Activated effector memory CD4-positive, alpha-beta T cell treated with Interleukin-2 at 50 U/mL for 16 hours (primary cell): ENCODE measurements at places on chromosomes 16 and 17.

DNA sequence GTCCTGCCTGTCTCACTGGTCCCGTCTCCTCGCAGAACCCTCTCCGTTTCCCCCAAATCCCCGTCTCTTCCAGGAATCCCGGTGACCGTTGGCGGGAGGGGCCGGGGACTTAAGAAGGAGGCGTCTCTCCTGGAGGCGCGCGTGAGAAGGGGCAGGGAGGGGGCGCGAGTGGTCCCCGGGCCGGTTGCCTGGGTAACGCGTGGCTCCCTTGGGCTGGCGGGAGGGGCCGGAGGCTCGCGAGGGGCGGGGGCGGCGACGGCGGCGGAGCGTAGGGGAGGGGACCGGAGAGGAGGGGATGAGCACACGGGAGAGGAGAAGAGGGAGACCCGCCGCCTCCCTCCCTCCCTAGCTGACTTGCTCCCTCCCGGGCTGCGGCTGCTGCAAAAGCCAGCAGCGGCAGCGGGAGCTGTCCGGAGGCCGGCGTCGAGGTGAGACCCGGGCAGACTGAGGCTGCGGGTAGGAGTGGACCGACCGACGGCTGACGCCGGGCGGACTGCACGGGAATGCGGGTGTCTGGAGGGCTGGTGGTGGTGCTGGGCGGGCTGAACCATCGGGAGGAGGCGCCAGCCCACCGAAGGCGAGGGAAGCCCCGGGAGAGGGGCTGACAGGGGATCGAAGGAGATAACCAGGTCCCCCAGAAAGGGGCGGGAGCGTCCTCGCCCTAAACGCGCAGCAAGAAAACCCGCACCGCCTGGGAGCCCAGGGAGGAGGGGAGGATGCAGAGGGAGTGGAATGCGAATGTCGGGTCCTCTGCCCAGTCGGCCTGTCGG is at the start of gene PRRT2:
Gene PRRT2, plus strand, starts transcription at position 298 of the 770 bp plus-strand sequence. CDS start 862 bp downstream, outside the sequence.
- DNase-seq, result peak; percentile 18

GRCh38 chr16:26795184-26795583 is 271.5 kb upstream of the C16orf82 start:
- DNase-seq, result no peak

- peak; percentile 1 for DNase-seq
These were observed 39.0 kb upstream of the AKAP1 start for GRCh38 chr17:57045868-57046704.

- DNase-seq, result no peak
These were observed 77.0 kb downstream of the MRC2 start for GRCh38 chr17:62704381-62704971.

GRCh38 chr16:12166271-12166670 is 189.7 kb downstream of the SNX29 start:
- DNase-seq, result no peak

DNA sequence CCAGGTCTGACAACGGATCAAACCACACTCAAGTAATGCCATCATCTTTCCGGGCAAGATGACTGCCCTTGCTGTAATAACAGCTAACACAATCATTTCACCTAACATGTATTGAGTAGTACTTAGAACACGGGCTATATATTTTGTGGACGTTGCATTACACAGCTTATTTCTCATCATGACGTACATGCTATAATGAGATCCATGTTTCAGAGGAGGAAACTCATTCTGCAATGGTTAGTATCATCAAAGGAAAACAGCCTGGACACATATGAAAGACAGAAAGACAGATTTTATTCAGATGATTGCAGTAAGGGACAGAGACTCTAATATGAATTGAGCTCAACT is 446.7 kb downstream of the HS3ST3B1 start:
- no peak for DNase-seq

DNA sequence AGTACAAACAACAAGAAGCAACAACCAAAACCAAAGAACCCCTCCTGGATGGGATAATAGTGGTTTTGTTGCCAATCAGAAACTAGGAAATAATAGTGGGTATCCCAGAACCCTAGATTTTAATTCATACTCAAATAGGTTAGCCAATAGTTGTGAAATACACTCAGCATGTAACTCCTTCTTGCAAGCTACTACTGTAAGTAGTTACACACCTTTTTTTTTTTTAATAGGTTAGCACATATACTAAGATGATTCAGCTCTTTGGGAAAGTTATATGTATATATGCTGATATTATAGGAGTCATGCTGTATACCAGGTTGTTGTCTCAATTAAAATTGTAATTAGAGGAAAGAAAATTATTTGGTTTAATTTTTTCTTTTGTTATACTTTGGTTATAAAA is 92.5 kb upstream of the HAS3 start:
- no peak for DNase-seq
